ENCODE measurements at places on chromosomes 11 and 22.

DNA sequence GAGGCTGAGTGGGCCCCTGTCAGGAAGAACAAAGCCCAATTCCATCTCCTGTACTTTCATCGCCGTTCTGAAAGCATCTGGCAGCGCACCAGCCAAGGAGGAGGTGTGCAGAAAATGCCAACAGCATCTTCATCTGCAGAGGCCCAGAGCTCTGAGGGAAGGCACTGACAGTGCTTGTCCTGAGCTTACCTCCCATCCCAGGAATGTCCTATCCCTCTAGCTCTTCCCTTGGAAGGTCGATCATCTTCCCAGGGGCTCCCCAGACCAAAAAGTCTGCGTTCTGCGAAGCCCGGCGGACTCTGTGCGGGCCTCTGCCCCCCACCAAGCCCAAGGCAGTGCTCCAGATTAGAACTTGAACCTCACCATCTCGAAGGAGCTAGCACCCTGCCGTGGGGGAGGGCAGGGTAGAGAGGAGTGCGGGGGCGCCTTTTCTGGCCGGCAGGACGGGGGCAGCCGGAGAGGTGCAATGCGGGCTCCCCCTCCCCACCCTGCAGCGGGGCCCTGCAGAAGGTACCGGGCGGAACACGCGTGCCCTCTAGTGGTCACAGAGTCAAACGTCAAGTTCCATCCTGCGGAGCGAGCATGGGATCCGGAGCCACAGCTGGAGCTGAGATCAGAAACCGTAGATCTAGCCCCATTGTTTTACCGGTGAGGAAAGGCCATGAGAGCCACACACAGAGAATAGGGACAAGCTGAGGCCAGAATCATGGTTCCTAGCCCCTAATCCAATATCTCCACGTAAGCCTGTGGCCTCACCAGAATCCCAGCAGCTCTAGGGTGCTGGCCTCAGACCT is 5.0 kb downstream of the SCN2B start:
- peak; percentile 84 for DNase-seq

DNA sequence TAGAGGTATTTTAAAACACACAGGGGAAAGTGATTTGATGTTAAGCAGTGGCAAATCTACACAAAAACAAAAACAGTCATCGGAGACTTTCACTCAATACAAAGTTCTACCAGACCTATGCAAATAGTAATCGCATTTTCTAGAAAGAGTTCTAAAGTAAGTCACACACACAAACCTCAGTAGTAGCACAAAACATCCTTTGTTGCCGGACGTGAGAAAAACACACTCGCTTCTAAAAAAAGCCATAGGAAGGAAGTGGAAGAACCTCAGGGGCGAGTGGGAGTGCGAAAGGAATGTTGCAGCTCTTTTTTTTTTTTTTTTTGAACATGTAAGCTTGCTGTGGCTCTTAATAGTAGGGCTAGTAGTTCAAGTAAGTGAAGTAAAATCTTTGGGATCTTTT is 88.9 kb downstream of the MAML2 start:
- DNase-seq, result peak; percentile 86

- peak; percentile 86 for DNase-seq
These were observed 596 bp upstream of the TNRC6B start for GRCh38 chr22:40176921-40177737.

- DNase-seq, result no peak
These were observed 99.0 kb upstream of the ALX4 start for GRCh38 chr11:44408711-44409470.

DNA sequence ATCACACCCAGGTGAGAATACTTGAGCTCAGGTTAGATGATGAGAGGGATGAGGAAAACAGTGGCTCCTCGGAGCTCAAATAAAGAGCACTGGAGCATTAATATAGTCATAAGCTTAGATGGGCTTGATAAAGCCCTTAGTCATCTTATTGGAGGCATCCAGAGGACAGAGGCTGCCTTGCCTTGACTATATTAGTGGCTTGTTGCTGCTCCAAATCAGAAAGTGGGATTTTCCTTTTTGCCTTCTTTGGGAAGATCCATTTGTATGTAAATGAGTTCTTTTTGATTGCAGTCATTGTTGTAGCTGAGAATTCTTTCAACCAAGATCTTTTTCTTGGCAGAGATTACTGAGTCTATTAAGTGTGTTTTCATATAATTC is 18.9 kb downstream of the ADM start:
- no peak for DNase-seq

DNA sequence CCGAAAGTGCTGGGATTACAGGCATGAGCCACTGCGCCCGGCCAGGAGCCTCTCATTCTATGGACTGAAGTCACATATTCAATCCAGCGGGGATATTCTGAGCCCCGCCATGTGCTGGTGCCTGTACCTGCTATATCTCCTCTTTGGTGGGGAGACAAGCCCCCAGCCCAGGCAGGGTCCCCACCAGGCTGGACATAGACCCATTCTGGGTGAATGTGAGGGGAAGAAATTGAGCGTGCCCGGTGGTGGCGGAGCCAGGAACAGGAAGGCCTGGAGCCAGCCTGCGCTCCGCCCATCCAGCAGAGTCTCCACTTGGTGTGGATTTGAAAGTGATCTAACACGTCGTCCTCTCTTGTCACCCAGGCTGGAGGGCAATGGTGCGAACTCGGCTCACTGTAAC is 38.0 kb upstream of the CSNK1E start:
- DNase-seq, result no peak

- no peak for DNase-seq
These were observed 317.4 kb downstream of the C11orf87 start for GRCh38 chr11:109739379-109739778.

GRCh38 chr11:130209128-130209932 is 49.7 kb downstream of the ST14 start:
- DNase-seq, result peak; percentile 43

- DNase-seq, result no peak
These were observed 30.5 kb upstream of the TTC12 start for GRCh38 chr11:113283881-113284280.

DNA sequence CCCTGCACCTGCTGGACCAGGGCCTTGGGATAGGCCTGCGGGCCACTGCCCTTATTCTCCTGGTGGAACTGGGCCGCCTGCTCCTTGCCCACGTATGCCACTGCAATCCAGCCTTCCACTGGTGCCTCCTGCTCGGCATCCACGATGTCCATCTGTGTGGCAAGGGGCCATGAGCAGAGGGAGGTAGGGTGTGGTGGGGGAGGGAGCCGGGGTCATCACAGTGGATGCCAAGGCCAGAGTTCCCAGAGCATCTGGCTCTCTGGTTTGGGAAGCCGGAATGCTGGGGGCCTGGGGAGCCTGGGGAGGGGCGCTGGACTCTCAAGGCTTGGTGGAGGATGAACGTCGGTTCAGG is 627 bp downstream of the RNF215 start:
- DNase-seq, result no peak

GRCh38 chr22:22925805-22926369 is 38.3 kb downstream of the IGLL5 start:
- no peak for DNase-seq

- DNase-seq, result no peak
These were observed 109.6 kb downstream of the SCN3B start for GRCh38 chr11:123544631-123545375.

DNA sequence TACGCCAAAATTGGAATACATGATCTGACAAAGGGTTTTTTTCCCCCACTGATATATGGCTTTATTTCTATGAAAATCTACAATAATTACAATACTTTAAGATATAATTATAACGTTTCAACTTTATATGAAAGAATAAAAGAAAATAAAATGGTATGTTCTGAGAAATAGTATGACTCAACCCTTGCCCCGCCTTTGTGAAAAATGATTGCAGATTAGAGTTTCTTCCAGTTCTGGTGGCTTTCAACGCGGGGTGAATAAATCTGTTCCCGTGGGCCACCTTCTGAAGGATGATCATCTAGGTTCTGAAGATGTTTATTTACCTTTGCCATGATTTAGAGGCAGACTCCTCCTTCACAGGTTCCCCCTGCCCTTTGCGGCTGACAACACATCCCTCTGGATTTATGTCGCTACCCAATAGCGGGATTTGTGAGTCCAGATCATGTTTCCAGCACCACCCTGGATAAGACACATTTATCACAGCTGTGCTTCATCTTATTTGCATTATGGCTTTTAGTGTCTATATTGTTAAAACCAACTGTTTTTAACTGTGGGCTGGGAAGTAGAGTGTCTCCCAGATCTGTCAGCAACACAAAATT is 607.0 kb upstream of the KIRREL3 start:
- DNase-seq, result no peak

DNA sequence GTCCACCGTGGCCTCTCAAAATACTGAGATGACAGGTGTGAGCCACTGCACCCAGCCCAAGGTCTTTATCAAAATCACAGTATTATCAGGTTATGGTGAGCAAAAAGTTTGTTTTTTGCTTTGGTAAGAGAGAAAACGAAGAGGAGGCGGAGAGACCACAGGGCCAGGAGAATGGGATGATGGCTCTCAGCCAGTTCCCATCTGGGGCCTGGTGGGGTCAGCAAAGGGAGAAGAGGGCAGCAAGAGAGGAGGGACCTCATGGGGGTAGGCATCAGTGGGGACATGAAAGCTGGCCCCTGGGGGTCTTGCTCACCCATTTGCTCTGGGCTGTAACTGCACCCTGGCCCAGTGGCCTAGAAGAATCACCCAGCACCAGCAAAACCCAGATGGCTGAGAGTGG is 190.2 kb downstream of the SHANK2 start:
- DNase-seq, result no peak

DNA sequence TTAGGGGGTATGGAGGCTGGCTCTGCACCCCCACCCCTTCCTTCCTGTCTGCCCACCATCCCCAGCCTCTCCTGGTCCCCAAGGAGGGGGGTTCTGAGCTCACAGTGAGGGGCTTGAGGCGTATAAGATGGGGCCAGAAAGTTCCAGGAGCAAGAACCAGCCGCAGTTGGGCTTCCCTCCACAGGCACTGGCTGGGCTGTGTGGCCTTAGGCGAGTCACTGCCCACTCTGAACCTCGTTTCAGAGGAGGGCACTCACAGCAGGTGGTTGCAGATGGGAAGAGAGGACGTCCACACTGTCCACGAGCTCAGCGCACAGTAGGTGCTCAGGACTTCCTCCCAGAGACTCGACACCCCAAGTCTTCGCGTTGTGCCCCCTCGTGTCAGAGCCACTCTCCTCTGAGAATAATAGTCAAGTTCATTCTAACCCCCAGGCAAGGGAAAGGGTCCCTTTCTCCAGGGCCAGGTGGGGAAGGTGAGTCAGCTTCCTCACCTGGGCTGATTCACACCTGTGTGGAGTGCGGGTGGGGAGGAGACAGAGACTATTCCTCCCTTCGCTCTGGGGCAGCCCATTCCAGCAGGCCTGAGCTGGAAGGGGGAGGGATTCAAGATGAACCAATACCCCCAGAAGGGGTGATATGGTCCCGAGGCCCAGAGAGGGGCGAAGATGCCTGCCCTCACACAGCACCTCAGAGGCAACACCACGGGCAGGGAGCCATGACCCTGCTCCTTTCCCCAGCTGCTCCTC is 29.3 kb downstream of the RPL3 start:
- peak; percentile 72 for DNase-seq

- DNase-seq, result no peak
These were observed 243.5 kb downstream of the SBF2 start for GRCh38 chr11:10050561-10050960.
